SIG-M5 (cell line): ENCODE measurements at places on chromosomes 1 and 21.

DNA sequence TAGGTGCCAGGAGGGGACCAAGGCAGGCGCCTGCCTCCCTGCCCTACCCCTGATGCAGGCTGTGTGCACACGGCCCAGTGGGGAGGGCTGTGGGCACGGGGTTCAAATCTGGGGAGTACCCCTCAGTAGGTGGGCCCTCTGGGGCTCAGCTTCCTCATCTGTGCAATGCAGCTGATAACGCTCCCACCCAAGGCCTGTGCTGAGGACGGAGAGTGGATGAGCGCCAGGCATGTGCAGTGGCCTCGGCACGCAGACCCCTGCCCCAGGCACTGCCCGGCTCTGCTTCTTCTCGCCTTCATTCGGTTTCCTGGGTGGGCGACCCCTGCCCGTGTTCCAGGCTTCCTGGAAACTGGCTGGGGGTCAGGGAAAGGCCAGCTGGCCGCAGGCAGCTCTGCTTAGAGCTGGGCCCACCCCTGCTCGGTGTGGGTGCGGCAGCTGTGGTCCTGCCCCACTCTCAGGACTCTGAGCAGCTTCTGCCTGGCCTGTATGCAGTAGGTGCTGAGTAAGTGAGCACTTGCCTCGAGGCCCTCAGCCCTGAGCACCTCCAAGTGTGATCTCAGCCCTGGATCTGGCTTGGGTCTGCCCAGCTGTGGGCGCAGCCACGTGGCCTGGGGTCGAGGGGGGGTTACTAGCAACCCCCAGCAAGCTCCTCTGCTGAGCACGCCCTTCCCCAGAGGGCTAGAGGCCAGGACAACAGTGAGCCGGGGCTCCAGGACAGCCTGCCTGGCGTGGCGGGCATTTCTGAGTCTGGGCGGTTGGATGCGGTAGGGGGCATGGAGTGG, 11.9 kb upstream of the TNFRSF14 start:
- no peak for DNase-seq

DNA sequence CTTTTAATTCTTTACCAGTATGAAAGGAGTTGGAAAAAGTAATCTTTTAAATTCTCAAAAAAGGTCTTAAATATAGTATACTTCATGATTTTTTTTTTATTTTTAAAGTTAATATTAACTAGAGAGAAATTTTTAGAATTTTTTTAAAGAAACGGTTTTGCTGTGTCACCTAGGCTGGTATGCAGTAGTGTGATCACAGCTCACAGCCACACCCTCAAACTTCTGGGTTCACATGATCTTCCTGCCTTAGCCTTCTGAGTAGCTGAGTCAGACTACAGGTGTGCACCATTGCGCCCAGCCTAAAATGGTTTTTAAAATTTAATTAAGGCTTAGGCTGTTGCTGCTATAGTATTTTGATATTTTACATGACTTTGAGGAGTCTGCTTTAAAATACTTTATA, 52.4 kb downstream of the TLCD4 start:
- no peak for DNase-seq

DNA sequence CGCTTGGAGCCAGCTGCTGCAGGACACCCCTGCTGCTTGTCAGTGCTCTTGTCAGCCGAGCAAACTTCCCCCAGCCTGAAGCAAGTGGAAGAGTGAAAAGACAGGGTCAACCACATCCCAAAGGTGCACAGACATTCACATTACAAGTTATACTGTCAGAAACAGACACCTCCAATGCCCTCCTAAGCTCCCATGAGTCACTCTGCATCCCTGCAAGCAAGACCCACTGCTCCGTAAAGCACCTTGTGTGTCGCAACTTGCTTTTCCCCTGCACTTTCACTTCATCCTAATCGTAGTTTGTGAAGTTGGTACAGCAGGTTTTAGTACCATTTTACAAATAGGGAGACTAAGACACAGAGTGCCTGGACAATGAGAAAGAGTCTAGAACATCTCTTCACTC, 51.1 kb downstream of the KCNH1 start:
- DNase-seq, result no peak

- no peak for DNase-seq
Measured at GRCh38 chr1:55141295-55141893, 73.8 kb downstream of the USP24 start.

- no peak for DNase-seq
Measured at GRCh38 chr1:44693159-44693558, 18.6 kb downstream of the ARMH1 start.

GRCh38 chr21:18387994-18388393, 15.6 kb downstream of the TMPRSS15 start:
- DNase-seq, result no peak

GRCh38 chr1:228802386-228803220, 67.3 kb downstream of the RHOU start:
- DNase-seq, result no peak

- no peak for DNase-seq
Measured at GRCh38 chr1:186304982-186305949, 69.8 kb downstream of the TPR start.

- no peak for DNase-seq
Measured at GRCh38 chr1:52670604-52671003, 27.5 kb downstream of the COA7 start.

- no peak for DNase-seq
Measured at GRCh38 chr1:234217316-234217840, 155.9 kb upstream of the COA6 start.
